ENCODE measurements at places on chromosomes 6 and 20.

- DNase-seq: no peak
Observed at GRCh38 chr20:2658414-2659354, 5.3 kb downstream of the IDH3B start.

- no peak for DNase-seq
Observed at GRCh38 chr20:45378191-45378590, at the start of gene TP53TG5. TSS of gene TP53TG5 (minus strand) at chr20:45378325. CDS start at chr20:45378236, 89 bp downstream.

- no peak for DNase-seq
Observed at GRCh38 chr6:52524918-52525317, 51.9 kb downstream of the TRAM2 start.

DNA sequence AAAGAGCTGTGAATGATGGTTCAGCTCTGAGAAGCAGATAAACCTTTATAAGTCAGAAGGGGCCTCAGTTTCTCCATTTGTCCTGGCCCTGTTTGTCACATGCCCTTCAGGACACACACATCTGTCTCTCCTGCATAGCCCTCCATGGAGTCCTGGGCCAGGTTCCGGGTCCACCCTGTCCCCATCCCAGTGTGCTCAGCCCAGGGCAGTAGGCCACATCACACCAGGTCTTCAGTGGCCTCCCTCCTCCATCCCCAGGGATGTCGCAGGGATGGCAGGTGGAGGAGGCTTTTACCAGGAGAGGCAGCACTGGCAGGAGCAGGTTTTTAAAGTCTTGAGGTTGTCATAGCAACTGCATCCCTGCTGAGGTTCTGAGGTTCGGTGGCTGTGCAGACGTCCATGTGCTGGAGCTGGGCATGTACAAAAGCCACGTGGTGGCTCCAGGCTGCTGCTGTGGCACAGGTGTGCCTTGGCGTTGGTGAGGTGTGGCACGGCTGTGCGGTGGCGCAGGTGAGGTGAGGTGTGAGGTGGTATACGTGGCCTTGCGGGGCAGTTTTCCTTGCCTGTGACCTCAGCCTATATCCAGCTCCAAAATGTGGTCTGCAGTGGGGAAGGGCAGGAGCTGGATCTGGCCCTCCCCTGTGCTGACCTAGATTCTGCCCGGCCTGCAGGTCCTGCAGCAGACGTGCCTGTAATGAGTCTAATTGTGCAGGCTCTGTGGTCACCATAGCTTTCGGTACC lies 8.0 kb upstream of the NPBWR2 start:
- no peak for DNase-seq

DNA sequence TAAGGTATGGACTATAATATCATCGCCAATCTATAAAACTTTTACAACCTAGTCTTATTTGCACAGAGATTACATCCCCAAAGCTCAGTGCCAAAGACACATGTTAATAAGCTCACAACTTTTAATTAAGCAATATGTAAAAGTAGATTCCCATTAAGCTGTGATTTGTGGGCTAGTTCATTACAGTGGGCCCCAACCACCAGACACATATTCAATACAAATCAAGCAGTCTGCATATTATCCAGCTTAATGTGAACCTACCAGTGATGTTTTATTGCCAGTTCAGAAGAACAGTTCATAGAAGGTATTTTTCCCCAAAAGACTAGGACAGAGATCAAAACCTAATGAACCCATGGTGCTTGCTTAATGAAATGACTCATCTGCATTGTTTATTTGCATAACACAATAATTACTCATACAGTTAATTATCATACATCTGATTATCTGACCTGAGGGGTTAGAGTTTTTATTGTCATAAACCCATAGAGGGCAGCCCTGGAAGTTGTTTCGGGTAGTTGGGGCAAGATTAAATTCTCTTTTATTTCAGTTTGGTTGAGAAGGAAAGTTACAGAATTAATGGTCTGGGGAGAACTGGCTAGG lies 831.0 kb downstream of the TFAP2A start:
- DNase-seq: no peak

- peak; percentile 7 for DNase-seq
Observed at GRCh38 chr6:80211286-80211685, 104.8 kb downstream of the BCKDHB start.

GRCh38 chr20:50088022-50088421 lies 24.9 kb downstream of the UBE2V1 start:
- DNase-seq: no peak

Measured in brain microvascular endothelial cell (primary cell).